ENCODE measurements at places on chromosomes 7 and 10.

DNA sequence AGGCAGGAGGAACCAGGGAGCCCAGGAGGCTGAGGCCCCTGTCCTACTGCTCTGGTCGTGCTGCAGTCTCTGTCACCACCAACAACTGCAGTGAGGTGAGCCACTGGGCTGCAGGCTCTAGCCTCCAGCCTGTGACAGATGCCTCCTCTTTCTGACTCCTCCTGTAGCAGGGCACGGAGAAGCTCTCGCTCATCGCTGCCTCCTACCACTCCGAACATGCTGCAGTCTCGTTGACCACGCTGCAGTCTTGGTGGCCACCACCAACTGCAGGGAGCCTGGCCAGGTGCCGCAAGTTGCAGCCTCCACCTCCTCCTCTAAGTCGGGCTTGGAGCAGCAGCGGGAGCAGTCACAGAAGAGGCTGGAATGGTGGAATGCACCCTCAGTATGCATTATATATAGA lies 22.1 kb upstream of the VOPP1 start:
- no peak for DNase-seq

- no peak for DNase-seq
Observed at GRCh38 chr7:33050535-33051318, 11.8 kb downstream of the NT5C3A start.

DNA sequence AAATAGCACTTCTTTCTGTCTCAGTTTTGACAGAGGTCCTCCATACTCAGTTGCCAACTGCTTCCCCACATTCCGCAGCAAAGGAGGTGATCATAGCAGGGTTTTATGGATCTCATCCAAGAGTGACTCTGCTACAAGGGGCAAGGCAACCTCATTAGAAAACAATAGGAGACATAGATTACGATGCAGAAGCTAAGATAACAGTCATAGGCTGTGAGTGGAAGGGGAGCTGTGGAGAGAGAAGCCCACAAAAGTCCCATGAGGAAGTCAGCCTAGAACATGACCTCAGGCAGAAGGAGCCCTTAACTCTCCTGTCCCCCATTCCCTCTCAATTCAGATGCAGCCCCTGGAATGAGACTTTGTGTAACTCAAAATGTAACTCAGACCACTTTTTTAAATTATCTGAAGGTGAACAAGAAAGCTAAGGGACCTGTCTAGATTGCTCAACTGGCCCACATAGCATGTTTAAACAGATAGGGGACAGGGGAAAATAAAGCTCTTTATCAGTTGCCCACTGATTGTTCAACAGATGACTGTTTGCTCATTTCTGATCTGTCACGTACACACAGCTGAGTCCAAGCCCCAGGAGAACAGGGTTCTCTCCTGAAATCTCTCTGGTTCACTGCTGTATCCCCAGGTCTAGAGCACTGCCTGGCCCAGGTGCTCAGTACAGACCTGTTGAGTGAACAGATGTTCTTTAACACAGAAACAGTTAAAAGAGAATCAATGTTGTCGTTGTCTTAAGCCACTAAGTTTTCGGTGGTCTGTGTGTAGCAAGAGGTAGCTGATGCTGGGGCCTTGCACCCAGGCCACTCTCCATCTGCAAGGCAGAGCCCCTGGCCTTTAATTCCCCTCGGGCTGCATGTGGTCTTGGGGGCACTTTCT lies 1.5 kb upstream of the NCOA4 start:
- DNase-seq = no peak

DNA sequence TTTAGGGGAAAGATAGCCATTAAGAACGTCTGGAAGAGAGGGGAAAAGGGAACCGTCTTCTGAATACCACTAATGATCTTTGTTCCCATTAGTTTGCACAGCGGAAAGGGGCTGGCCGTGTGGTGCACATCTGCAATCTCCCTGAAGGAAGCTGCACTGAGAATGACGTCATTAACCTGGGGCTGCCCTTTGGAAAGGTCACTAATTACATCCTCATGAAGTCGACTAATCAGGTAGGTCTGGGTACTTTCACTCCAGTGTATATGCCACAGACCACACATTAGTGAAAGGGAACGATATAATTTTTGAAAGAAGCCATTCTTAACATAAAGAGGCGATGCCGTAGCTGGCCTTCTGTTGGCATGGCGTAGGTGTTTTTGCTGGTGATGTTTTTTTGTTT lies 74.3 kb upstream of the PDCD4 start:
- no peak for DNase-seq

GRCh38 chr7:92636018-92636560 lies 45.9 kb upstream of the FAM133B start:
- DNase-seq = no peak

- no peak for DNase-seq
Observed at GRCh38 chr7:135150072-135150782, 2.4 kb downstream of the TMEM140 start.

GRCh38 chr10:11145495-11145855 lies 127.8 kb downstream of the CELF2 start:
- DNase-seq = no peak

DNA sequence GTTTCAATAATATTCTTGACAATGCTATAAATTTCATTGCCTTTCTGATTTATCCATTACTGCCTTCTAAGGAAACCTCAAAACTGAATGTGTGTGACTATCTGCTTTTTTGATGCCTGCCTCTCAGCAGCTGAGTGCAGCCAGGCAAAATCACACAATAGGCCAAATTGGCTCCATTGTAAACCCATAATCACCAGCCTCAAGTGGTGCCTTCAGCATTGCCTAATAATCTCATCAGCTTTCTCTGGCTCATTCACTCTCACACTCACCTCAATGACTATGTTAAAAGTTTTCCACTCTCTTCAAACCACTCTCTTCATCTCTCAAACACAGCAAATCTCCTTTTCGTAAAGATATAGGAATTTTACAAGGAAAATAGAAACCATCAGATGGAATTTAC lies 182.5 kb upstream of the COL1A2 start:
- no peak for DNase-seq

DNA sequence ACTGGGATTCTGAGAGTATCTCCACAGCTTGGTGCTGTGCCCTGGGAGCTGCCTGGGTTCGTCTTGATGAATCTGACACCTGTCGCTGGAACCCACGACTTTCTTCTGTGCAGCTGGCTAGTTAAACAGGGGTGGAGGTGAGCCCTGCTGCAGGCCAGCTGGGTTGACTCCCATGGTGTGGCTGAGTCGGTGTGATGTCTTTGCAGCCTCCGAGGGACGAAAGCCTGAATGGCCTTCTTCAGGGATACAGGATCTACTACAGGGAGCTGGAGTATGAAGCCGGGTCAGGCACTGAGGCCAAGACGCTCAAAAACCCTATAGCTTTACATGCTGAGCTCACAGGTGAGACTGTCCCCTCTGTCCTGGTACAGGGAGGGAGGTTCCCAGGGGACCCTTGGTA lies 508.1 kb upstream of the FOXK1 start:
- no peak for DNase-seq

DNA sequence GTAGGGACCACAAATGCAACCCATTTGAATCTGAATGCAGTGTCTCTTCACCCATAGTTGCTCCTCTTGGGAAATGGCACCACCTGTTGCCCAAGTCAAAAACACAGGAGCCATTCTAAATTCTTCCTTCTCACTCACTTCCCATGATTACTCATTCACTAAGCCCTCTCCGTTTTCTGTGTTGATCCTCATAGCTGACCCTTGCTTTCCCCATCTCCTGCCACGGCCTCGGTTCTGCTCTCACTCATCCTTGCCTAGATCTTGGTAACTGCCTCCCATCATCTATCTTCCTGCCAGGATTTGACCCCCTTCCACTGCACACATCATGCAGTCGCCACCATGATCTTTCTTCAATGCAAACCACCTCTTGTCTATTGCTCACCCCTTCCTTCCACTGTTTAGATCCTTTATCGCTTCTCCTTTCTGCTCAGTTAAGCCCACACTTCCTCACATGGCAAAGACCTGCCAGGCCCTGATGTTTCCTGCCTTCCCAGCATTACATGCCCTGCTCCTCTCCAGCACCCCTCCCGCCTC lies 19.0 kb upstream of the CPN1 start:
- DNase-seq = peak; percentile 10

DNA sequence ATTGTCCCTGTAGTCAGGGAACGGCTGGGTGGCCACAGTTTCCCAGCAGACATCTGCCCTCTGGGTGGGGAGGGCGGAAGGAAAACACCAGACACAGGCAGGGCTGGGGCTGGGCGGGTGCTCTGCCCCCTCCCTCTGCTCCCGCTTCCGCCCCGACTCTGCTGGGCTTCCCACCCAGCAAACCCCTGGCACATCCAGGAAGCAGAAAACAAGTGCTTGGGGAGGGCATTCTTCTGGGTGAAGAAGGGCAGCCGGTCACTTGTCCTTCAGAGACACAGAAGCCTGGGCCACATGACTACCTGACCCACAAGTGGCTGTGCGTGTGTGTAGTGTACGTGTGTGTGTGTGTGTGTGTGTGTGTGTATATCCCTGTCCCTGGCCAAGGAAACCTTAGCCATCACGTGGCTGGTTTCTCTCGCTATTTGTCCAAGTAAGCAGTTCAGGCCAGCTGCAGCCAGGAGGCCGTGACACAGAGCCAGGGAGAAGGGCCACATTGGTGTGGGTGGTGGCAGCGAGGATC lies 77.9 kb downstream of the ZMIZ1 start:
- DNase-seq = no peak

DNA sequence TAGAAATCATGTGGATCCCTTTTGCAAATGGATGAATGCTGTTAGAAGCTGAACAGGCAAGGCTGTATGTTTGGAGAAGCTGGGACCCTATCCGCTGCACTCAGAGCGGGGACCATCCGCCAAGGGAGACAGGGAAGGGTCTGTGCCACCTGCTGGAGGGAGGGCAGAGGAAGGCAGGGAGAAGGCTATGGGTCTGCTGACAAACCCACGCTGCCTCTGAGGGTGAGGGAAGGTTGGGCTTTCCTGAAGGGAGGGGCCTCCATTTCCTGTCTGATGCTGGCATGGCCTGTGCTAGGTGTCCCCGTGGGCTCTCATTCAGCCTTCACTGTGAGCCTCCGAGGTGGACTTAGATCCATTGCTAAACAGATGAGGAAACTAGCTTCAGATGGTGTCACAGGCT lies 5.3 kb upstream of the CRHR2 start:
- DNase-seq = no peak

- DNase-seq = no peak
Observed at GRCh38 chr10:69744971-69745370, 56.7 kb upstream of the COL13A1 start.

GRCh38 chr7:131945313-131945911 lies 389.0 kb upstream of the PODXL start:
- DNase-seq = no peak

DNA sequence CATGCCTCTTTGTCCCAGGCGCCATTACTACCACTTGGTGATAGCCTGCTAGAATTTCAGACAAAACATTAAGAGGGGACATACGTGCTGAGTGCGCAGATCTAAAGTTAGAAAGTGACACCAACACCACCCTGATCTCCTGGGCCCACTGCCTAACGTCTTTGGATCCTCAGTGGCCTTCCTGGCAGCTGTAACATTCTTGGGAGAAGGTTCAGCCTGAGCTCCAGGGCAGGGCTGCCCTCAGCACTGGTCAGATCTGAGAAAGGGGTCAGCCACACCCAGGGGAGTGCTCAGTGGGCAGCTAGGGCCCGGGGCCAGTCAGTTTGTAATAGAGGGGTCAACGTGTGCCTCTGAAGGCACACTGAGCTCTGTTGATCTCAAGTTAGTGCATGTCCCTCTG lies 48.4 kb downstream of the ZCCHC24 start:
- no peak for DNase-seq

DNA sequence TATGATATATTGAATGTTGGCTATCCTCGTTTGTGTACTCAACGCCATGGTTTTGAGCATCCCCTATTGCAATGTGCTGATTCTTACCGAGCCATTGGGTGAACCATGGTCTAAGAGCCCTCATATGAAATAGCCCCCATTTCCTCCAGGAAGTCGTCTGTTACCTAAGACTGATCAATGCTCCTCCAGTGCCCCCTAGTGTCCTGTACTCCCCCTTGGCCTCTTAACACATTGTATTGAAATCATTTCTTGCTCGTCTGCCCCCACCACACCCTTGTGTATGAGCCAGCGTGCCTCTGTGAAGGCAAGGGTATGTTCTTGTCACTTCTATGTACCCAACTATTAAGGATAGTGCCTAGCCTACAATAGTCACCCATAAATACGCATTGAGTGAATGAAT lies 11.2 kb upstream of the SLC35B4 start:
- DNase-seq = peak; percentile 18

DNA sequence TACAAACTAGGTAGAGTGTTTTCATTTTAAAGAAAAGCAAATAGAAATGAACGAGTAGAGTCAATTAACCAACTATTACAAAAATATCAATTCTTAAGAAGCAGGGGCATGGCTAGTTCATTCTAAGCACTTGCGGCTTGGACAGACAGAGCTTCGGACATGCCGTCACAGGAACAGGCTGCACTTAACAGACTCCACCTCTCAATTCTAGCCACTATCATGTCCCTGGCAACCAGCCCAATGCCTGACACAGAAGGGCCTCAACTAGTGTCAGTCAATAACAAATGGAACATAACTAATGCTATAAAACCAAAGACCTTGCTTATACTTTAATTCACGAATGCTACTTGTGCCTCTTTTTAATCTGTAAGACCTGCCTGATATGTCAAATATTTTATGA lies 74.4 kb downstream of the TPK1 start:
- DNase-seq = no peak

GRCh38 chr7:4386190-4386589 lies 295.9 kb upstream of the FOXK1 start:
- DNase-seq = no peak

DNA sequence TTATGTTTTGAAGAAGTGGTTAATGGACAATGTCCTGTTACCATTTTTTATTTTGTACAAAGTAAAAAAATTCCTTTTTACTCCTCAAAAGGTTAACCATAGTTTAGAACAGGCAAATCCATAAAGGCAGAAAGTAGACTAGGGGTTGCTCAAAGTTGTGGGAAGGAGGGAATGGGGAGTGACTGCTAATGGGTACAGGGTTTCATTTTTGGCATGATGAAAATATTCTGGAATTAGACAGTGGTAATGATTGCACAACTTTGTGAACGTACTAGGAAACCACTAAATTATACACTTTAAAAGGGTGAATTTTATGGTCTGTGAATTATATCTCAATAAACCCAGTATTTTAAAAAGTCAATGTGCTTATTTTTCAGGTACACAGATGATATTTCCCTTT lies 35.4 kb upstream of the CDK14 start:
- peak; percentile 35 for DNase-seq

DNA sequence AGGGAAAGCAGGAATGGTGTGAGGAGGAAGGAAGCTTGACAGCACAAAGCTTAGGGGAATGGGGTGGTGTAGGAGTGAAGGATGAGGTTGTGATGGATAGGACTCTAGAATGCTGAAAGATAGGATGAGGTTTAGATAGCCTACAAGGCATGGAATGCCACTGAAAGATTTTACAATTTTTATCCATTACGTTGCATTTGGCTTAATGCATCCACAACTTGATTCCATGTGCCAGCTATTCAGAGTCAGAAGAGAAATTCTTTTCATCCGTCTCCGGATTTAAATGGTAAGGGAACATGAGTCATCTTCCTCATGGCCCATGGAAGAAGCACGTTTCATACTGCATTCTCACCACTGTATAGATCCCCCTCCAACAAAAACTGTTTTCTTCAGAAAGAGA lies 212.4 kb upstream of the BMPER start:
- DNase-seq = peak; percentile 62

GRCh38 chr10:69411476-69411875 lies 5.2 kb downstream of the TACR2 start:
- DNase-seq = no peak

- DNase-seq = no peak
Observed at GRCh38 chr7:33558549-33559323, 346.6 kb upstream of the BMPER start.

- peak; percentile 22 for DNase-seq
Observed at GRCh38 chr10:48608976-48609375, 4.1 kb upstream of the ARHGAP22 start.

- DNase-seq = no peak
Observed at GRCh38 chr10:15856328-15857015, 3.8 kb downstream of the MINDY3 start.

- peak; percentile 76 for DNase-seq
Observed at GRCh38 chr7:92255308-92255707, 9.5 kb downstream of the ANKIB1 start.
